ENCODE measurements at places on chromosomes 5 and 9.

DNA sequence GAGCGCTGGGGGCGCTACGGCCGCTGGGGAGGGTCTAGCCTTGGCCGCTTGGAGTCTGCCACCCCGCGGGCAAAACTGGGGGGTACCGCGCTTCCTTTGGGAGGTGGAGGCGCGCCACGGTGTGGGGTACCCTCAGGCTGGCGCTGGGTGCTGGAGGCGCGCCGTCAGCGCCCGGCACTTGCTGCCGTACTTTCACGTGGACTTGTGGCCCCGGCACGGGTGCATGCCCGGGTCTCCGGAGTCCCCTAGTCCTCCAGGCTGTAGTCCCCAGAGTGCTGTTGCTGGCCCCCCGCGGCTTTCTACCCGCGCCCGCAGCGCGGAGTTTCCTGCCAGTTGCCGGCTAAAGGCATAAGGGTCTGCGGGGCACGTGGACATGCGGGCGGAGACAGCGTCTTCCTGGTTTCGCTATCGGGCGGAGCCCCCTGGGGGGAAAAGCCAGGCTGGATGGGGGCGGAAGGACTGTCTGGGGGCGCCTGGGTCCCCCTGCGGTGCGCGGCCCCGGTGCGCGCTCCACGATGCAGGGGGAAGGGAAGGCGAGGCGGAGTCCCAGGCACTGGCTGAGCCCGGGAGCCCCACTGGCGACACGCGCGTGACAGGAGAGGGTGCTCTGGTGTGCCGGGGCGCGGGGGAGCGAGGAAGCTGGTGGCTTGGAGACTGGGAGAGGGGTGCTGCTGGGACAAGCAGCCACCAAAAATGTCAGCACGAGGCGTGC, 666 bp downstream of the PPARGC1B start:
- peak; percentile 39 for DNase-seq

GRCh38 chr5:99061711-99062110, 132.9 kb upstream of the CHD1 start:
- DNase-seq = no peak

GRCh38 chr9:22211588-22212360, 202.7 kb upstream of the CDKN2B start:
- no peak for DNase-seq

GRCh38 chr5:40570408-40571129, 109.1 kb upstream of the PTGER4 start:
- no peak for DNase-seq

- no peak for DNase-seq
Measured at GRCh38 chr5:68325065-68325580, 109.6 kb downstream of the PIK3R1 start.

- DNase-seq = no peak
Measured at GRCh38 chr9:5626727-5627634, 1.9 kb upstream of the RIC1 start.

- no peak for DNase-seq
Measured at GRCh38 chr5:114789773-114790402, 379.8 kb downstream of the TRIM36 start.

- no peak for DNase-seq
Measured at GRCh38 chr9:89778100-89779090, 173.6 kb downstream of the GADD45G start.

DNA sequence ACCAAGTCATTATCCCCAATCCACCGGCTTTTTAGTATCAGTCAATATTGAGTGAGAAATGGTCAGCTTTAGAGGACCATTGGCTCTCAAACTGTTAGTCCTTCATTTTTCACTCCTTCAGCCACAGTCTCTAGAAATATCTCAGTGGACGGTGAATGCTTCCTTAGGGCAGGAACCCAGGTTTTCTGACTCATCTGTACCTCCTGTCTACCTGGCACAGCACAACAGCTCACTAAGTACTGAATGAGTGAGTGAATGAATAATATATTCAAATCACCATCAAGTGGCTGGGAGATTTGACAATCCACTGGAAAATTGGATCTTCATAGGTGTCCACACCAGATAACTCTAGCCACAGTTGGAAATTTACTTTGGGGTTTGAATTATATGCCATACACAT, 609.5 kb upstream of the CLINT1 start:
- DNase-seq = no peak

DNA sequence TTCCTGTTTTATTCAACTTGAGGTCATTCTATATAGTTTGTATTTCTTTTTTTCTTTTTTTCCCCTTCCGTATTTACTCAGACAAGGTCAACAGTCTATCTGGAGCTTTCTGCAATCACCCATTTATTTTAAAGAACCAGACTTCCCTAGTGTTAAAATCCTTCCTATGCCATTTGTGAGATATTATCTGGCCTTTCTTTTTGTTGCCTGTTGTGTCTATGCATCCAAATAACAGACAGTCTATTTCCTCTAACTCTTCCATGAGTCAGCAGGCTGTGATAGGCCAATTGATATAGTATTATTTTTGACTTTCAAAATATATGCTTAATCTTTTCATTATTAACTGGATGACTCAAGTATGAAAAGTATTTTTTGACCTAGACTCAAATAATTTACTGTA, 291.2 kb upstream of the PTPRD start:
- no peak for DNase-seq

DNA sequence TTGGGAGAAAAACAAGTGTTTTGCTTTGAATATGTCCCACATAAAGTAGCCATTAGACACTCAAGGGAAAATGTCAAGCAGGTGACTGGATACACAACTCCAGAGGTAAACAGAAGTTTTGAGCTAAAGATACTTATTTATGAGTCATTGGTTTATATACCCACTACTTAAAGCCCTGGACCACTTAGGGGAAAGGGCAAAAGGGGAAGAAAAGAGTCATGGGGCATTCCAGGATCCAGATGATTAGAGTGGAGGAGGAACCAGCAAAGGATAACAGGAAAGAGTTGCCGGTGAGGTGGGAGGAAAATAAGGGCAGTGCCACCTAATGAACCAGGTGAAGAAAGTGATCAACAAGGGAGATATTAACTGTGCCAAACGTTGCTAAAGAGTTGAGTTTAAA, 254.2 kb upstream of the NR4A3 start:
- DNase-seq = no peak

All from lower leg skin (tissue), 4 donors.